Activated CD4-positive, alpha-beta T cell treated with anti-CD3 and anti-CD28 coated beads for 24 hours (primary cell): ENCODE measurements at places on chromosomes 5 and 9.

DNA sequence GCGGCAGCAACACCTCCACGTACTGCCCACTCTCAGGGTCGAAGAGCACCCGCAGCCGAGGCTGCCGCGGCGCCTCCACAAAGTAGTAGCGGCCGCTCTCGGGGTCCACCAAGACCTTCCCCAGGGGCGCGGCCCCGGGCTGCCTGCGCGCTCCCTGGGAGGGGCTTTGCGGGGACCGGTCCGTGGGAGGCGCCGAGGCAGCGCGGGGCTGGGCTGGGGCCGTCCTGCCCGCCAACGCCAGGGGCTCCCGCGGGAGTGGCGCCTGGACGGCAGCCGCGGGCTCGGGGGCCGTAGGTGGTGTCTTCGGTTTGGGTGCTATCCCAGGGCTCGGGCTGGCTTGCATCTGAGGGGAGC is 2.6 kb upstream of the MZB1 start:
- DNase-seq: no peak

DNA sequence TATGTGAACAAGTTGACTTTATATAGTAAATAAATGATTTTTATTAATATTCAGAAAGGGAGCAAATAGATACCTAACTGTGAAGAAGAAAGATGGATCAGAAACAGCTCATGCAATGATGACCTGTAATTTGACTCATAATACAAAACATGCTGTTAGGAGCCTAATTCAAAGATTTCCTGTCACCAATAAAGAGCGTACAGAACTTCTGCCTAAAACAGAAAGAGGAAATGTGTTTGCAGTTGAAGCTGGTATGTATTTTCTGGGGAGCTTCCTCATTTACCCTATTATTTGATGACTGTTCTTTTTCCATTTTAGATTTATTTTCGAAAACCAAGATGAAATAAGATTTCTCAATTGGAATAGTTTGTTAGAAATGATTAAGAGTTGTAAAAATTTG is 11.4 kb downstream of the YTHDC2 start:
- DNase-seq: no peak

- DNase-seq: peak; percentile 51
Measured at GRCh38 chr9:89410641-89411350, 87.1 kb downstream of the SEMA4D start.

- DNase-seq: no peak
Measured at GRCh38 chr9:15485836-15486666, 24.7 kb downstream of the PSIP1 start.

DNA sequence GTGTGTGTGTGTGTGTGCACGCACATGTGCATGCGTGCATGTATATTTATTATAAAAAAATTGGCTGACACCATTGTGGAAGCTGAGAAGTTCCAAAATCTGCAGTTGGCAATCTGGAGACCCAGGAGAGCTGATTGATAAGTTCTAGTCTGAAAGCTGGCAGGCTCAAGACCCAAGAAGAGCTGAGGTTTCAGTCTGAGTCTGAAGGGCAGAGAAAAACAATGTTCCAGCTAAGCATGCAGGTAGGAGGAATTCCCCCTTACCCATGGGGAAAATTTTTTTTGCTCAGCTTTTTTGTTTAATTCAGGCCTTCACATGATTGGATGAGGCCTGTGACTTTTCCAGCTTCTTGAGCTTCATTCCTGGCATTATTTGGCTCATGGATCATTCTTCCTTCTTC is 31.2 kb upstream of the ACTBL2 start:
- no peak for DNase-seq

DNA sequence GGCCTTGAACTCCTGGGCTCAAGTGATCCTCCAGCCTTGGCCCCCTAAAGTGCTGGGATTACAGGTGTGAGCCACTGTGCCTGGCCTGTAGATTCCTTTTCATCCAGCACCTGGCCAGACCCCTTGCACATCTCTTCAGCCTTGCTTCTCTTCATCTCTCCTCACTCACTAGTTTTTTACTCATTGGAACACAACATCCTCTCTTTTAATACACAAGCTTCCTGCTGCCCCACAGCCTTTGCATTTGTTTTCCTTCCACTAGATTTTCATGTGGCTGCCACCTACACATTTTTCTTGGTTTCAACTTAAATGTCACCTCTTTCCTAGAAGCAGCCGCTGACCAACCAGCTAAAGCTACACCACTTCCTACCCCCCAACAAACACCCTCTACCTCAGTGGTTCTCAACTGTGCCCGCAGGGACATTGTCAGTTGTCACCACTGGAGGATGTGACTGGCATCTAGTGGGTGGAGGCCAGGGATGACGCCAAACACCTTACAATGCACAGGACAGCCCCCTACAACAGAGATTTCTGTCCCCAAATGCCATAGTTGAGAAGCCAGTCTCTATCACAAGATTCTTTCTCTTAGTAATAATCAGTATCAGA is 33.7 kb downstream of the HAVCR1 start:
- peak; percentile 45 for DNase-seq

DNA sequence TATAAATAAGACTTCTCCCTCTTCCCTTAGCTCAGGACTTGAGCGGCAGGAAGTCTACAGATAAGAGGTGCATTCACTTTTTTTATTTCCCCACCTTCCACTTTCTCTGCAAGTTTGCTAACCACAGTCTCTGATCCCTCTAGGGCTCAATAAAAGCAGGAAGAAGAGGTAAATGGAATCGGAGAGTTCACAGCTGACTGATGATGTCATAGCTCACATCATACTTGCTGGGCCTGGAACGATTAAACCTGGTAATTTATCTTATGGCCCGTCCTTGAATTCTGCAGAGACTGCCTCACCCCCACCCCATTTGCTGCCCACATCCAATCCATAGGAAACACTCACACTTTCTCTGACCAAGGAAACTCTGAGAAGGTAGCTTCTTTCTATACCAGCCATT is 62.9 kb downstream of the DRD1 start:
- no peak for DNase-seq

- DNase-seq: no peak
Measured at GRCh38 chr9:4805191-4805918, 12.6 kb downstream of the RCL1 start.

DNA sequence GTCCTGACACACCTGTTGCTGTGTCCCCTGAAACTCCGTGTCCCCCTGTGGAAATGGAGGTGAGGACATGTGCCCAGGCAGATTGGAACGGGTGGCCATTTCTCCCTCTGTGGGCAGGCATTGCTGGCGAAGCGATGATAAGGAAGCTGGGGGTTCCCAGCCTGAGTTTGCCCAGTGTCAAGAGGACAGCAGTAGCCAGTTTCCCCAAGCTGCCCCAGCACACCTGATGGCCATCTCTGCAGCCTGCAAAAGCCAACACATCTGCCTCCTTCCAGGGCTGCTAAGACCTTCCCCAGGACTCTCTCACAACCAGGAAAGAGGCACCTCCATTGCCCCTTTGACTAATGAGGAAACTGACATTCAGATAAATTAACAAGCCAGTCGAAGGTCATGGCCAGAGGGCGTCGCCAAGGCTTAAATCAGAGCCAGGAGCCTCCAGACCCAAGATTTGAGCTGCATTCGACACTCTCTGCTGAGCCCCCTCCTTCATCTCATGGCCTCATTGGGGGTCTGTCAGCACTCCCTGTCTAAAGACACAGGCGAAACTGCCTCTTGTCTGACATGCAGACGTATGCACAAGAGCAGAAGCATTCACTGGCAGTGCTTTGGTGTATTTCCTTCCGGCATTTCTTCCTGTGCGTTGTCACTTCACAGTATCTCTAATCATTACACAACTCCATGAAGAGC is 10.4 kb upstream of the WNK2 start:
- DNase-seq: no peak

- DNase-seq: no peak
Measured at GRCh38 chr5:111392181-111392580, 120.2 kb downstream of the STARD4 start.

DNA sequence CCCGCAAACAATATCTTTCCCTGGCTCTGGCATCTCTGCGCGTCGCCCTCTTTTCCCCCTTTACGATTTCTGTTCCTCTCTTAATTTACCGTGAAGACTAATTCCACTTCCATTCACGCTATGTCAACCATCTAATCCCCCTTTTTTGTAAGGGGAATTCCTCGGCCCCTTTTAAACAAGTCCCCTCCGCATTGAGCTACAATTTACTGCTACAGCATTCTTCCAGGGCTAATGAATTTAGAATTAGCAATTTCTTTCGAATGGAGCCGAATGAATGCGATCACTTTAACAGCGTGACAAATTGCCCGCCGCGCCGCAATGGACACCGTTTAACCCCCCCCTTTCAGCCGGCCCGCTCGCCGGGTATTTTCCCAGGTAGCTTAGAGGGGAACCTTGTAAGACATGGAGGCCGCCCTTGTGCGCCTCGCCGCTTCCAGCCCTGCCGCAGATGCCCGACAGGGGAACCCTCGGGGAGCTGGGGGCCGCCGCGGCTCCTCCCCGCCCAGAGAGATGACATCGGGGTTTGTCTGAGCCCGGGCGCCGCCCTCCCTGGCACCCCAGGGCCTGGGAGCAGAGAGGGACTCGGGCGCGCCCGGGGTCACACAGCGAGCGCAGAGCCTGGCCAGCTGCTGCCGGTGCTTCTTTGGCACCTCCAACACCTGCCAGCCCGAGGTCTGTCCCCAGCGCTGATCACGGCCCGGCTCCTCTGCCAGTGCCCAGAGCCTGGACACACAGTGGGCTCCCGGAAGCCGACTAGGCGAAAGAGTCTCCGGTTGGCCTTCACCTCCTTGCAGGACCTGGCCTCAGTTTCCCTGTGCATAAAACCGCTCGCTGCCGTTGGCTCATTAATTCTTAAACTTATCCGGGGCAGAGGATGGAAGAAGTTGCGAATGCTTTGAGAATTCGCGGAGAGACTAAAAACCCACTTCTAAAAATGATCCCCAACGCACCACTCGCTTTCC is 1.3 kb downstream of the PRDM12 start:
- DNase-seq: no peak

DNA sequence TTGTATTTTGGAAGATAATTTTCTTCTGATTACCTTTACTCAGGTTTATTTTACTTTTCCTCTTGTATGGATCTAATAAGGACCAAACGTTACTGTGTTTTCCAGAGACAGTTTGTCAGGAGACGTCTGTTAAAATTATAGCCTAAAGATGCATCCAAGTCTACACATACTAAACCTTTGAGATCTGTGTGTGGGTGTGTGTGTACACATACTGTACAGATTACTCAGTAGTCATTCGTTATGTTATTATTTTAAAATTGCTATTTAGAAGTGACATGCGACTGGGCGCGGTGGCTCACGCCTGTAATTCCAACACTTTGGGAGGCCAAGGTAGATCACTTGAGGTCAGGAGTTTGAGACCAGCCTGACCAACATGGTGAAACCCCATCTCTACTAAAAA is 51.6 kb upstream of the CNTLN start:
- no peak for DNase-seq

- no peak for DNase-seq
Measured at GRCh38 chr5:149687486-149688168, 42.5 kb upstream of the PPARGC1B start.
